ENCODE measurements at places on chromosomes 16 and 17.

DNA sequence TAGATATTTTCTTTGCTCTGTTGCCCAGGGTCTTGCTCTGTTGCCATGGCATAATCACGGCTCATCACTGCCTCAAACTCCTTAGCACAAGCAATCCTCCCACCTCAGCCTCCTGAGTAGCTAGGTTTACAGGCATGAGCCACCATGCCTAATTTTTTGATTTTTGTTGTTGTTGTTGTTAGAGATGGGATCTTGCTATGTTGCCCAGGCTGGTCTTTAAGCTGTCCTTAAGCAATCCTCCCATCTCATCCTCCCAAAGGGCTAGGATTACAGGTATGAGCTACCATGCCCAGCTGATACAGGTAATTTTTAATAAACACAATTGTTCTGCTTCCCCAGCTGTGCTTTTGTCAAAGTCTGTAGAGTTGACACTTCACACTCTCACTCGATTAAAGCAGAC is 159.3 kb downstream of the PARN start:
- no peak overlapping the region for H3K4me3 ChIP-seq
- no peak for DNase-seq
- no peak overlapping the region for H3K27ac ChIP-seq
- no peaks in the 10 kb centered on the region for H3K36me3 ChIP-seq

GRCh38 chr16:48347191-48347865 is 37.9 kb downstream of the SIAH1 start:
- H3K27me3 ChIP-seq, result no peaks in the 10 kb centered on the region
- DNase-seq, result no peak
- no peaks in the 10 kb centered on the region for H3K4me1 ChIP-seq
- H3K36me3 ChIP-seq, result no peaks in the 10 kb centered on the region
- H3K27ac ChIP-seq, result no peak overlapping the region
- no peak overlapping the region for H3K4me3 ChIP-seq

GRCh38 chr17:72193391-72194106 is 72.7 kb downstream of the SOX9 start:
- no peaks in the 10 kb centered on the region for H3K27me3 ChIP-seq
- DNase-seq, result no peak
- no peak overlapping the region for H3K27ac ChIP-seq
- no peaks in the 10 kb centered on the region for H3K36me3 ChIP-seq
- no peaks in the 10 kb centered on the region for H3K4me1 ChIP-seq

DNA sequence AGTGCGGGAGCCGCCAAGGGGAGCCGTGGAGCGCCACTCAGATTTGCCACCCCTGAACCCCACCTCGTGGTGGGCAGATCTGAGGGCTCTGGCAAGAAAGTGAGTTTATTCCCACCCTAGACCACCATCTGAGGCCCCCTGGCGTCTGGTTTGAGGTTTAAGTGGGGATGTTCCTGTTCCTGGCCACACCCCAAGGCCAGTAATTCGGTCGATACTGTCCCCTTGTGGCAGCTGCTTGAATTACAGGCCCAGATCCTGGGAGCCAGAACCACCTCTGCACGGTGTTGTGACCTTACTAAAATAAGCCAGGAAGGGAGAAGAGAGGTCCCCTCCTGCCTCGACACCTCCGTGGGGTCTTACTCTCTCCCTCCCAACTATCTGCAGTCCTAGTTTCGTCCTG is 3.3 kb upstream of the LAT start:
- no peaks in the 10 kb centered on the region for H3K36me3 ChIP-seq
- H3K27me3 ChIP-seq, result no peaks in the 10 kb centered on the region
- DNase-seq, result peak; percentile 39

GRCh38 chr16:20538687-20539086 is 37.5 kb downstream of the ACSM2B start:
- no peak overlapping the region for H3K4me3 ChIP-seq
- no peaks in the 10 kb centered on the region for H3K36me3 ChIP-seq
- no peaks in the 10 kb centered on the region for H3K4me1 ChIP-seq
- H3K27me3 ChIP-seq, result no peaks in the 10 kb centered on the region

DNA sequence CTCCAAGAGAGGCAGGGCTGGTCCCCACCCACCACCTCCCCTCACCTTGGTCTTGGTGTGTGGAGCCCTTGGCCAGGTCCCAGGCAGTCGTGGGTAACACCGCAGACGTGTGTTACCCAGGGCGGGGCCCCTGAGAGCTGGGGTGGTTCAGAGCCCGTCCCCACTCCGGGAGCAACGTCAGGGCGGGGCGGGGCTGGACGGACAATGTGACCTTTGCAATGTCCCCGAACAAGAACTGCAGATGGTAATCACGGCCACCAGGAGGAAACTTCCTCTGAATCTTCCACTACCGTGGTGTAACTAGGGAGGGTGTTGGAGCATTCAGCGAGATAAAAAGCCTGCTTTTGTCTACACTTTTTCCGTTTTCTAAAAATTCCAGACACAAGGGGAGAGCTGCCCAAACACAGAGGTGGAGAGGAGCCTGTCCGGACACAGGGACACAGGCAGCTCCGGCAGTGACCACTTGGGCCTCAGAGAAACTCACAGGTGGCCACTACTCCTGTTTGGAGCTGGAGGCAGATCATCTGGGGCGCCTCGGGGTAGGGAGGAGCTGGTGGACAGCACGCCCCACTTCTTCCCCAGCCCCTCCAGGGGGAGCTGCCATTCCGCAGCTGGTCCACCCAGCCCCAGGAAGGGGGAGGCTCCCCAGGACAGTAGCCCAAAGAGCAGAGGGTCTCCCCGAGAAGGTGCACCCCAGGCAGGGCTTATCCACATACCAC is 14.2 kb upstream of the SLC38A10 start:
- no peak overlapping the region for H3K4me3 ChIP-seq
- H3K4me1 ChIP-seq, result no peaks in the 10 kb centered on the region
- DNase-seq, result peak; percentile 55

GRCh38 chr16:68003031-68003430 is 3.7 kb upstream of the DPEP2 start:
- no peak for DNase-seq
- H3K27ac ChIP-seq, result no peak overlapping the region
- H3K36me3 ChIP-seq, result no peaks in the 10 kb centered on the region
- no peak overlapping the region for H3K4me3 ChIP-seq
- H3K27me3 ChIP-seq, result no peaks in the 10 kb centered on the region
- no peaks in the 10 kb centered on the region for H3K4me1 ChIP-seq

DNA sequence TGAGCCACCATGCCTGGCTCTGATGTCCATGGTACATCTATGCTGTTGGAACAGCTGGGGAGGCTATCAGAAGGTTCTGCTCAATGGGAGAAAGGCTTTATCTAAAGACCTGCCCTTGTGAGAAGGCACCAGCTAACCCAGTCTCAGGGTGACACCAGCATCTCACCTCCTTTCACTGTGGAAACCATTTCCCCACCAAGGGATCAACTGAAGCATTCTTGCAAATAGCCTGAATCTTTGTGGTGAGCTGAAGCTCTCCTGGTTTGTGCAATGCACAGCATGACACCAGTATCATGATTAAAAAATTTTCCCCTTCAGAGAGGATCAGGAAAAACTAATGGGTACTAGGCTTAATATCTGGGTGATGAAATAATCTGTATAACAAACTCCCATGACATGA is 5.1 kb downstream of the CCL18 start:
- no peak for DNase-seq
- no peaks in the 10 kb centered on the region for H3K27me3 ChIP-seq
- H3K4me3 ChIP-seq, result no peak overlapping the region
- no peaks in the 10 kb centered on the region for H3K36me3 ChIP-seq
- no peak overlapping the region for H3K27ac ChIP-seq
- peaks cover under 1% of the 10 kb centered on the region for H3K4me1 ChIP-seq
